ENCODE measurements at places on chromosomes 7 and 10.
A peak's percentile ranks its signal among the peaks of the same experiment; 100 is the strongest.

DNA sequence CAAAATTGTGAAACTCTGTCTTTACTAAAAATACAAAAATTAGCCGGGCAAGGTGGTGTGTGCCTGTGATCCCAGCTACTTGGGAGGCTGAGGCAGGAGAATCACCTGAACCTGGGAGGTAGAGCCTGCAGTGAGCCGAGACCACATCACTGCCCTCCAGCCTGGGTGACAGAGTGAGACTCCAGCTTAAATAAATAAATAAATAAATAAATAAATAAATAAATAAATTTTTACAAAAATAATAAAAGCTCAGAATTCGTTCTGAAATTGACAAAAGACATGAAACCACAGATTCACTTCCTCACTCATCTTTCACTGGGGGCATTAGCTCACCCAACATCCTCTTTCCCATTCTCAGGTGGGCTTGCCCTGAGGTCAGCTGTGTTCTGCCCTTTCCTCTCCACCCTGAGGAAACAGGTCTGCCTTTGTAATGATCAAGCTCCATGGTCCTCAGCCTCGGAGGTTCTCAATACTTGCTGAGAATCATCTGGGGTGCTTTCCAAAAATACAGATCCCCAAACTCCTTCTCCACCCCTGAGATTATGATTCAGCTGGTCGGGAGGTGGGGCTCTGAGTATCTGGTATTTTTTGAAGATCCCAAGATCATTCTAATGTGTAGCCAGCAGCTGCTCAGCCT is 29.2 kb upstream of the APBB1IP start:
- no peak for DNase-seq

GRCh38 chr10:2509081-2509531 is 558.2 kb upstream of the PFKP start:
- no peak for DNase-seq

DNA sequence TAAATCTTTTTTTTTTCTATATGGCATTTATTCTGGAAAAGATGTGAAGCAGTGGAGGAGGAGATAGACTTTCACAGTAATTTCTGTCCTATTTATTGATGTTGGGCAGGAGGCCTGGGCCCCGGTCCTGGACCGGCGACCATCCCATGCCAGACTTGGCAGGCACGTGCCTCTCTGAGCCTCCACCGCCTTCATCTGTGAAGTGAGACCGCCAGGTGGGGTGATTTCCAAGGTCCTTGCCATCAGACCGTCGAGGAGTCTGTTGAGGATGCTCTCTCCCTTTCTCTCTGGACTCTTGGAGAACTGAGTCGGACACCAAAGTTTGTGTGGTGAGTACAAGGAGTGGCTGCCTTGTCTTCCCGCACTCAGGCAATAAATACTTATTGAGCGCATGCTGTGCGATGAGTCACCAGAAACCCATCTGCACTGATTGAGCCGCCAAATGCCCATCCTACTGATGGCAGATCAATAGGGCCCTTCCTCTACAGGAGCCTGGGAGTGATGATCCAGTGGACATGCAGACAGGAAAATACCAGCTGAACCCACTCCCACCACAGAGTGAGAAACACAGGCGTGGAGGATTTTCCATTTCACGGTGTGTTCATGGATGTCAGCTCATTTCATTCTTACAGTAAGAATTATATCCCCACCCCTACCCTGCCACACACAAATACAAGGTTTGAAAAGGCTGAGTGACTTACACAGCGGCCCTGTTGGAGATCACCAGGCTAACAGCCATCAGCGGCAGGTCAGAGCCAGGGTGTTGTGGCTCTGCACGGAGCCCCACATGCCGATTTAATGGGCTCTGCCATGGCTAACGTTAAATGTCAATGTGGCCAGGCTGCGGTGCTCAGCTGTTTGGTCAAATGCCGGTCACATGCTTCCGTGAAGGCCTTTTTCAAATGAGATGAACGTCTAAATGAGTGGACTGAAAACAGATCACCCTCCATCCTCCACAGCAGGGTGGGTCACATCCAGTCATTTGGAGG is 11.5 kb upstream of the PRKAG2 start:
- DNase-seq: no peak

DNA sequence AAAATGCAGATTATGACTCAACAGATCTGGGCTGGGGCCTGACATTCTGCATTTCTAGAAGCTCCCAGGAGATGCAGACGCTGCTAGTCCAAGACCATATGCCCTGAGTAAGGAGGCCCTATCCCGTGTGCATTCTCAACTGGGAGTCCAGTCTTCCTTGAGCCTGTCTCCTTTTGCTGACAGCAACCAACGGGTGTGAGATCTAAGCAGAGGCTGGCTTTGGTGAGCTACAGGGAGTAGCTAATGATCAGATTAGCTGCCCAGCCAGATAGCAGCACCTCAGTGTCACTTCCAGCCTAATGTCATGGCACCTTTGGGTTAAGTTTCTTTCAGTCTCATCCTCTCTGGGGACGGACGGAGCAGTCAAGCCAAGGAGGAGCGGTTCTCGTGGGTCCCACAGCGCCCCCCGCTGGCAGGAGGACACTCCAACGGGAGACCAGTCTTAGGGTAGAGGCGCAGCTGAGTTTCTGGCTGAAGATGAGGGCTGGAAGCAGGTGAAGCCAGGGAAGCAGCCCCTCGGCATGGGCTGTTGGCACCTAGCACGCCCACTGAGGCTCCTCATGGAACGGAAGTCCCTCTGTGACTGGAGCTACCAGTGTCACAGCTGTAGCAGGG is 154.0 kb downstream of the CCDC3 start:
- DNase-seq: no peak

DNA sequence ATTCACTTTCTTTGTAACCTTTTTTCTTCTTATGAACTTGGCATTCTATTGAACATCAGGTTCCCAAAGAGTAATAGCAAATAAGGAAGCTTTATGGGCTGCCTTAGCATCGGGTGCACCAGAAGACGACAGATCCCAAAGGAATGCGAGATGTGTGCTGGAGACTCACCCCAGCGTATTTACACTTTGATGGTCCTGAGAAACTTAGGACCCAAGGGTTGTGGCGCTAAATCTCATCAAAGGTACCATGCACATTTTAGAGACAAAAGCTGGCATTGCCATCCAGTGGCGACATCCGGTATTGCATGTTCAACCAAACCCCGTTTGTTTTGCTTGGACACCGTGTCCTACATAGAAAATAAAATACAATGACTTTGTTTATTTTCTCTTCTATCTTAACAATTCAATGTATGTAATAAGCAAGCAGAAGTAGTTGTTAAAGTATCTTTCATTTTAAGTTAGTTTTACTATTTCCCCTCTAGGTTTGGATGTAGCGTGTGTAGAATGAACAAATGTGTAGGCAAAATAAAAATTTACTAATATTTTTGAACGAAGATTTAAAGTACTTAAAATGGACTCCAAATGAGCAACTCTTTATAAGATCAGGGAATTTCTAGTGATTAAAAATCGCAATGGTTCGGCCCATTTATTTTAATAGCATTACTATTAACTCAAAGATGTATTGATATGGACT is 1154.8 kb downstream of the GATA3 start:
- peak; percentile 62 for DNase-seq

GRCh38 chr7:113137241-113137640 is 18.9 kb upstream of the SMIM30 start:
- no peak for DNase-seq

- DNase-seq: peak; percentile 16
Observed at GRCh38 chr7:40329601-40330153, 194.9 kb downstream of the SUGCT start.

GRCh38 chr10:110360857-110361474 is 56.2 kb upstream of the SMNDC1 start:
- DNase-seq: no peak

GRCh38 chr7:133698127-133698526 is 429.0 kb upstream of the LRGUK start:
- DNase-seq: no peak

DNA sequence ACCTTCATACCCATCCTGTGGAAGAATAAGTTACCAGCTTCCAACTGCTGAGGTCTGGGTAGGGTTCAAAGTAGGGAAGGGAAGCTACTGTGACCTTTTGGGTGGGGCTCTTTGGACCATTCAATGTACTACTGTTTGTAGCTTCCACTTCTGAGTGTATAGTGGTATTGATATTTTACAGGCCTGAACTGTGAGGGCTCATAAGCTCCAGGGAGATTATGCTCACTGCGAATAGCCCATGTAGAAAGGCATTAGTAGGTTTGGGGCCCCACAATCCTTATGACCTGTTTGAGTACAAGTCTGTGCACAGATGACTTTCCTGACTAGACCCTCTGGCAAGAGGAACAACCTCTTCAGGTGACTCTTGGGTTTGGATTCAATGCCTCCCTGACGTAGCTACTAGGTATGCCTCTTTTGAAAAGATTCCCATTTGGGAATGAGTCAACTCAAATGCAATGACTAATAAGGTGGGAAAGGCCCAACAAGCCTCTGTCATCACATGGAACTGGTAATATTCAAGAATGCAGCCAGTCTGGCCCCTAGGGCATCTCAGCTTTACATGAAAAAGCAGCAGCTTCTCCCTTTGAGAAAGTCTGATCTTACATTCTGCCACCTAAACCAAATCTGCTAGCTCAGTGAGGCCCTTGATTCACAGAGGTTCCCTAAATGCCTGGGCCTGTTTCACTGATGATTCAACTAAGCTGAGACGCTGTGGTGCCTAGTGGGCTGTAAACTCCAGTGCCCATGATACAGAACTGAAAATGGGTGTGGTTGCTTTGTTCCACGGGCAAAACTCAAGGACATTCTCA is 79.8 kb downstream of the ABI1 start:
- DNase-seq: peak; percentile 32

- no peak for DNase-seq
Observed at GRCh38 chr7:33642312-33642711, 263.0 kb upstream of the BMPER start.

DNA sequence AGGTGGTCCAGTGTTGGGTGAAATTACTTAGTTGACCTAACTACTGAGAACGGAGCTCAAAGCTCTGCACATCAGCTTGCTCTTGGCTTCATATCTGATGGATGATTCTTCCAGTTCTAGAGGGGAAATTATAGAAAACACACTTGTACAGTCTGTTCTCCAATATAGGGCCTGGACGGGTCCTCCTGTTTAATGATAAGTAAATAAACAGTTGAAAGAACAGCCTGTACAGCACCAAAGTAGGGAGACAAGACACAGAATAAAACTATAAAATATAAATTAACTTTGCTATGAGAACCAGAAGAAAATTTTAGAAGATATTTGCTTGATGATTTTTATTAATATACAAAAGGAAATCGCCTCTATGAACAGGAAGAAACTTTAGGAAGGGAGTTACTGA is 271.7 kb downstream of the STK31 start:
- no peak for DNase-seq

GRCh38 chr10:21980691-21981090 is 22.8 kb downstream of the DNAJC1 start:
- DNase-seq: no peak

GRCh38 chr7:49721441-49721840 is 52.0 kb upstream of the VWC2 start:
- no peak for DNase-seq

DNA sequence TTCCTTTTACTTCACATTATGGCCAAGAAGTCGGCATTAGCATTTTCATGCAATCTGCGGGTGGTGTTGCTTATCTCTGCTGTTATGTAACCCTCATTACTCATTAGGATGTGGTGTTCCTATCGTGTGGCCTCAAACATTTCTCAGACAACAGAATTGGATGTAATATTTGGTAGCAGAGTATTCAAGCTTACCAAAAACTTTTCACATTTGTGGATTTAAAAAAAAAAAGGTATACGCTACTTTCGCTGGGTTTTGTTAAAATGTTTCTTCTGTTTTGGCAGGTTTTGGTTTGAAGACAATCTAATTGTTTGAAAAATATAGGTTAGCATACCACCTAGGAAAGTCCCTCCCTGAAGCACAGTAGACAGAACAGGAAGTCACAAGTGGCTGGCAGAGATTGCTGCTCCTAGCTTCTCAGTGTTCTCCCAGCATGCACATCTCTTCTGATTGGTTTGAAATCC is 128.8 kb downstream of the GATA3 start:
- no peak for DNase-seq

DNA sequence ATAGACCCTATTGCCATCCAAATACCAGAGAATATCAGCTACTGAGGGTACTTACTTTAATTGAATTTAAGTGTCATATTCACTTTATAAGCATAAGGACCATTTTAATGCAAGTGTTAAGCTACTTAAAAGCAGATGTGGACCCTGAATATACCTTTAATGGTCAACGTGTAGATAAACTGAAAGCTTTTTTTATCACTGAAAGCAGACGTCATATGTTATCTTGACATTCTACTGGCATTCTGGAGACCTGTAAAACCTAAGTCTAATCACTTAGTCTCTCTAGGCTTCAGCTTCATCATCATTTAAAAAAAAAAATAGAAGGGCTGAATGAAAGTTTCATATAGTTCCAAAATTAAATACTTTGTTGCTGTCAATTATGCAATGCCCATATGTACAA is 116.5 kb downstream of the ELAPOR2 start:
- no peak for DNase-seq

DNA sequence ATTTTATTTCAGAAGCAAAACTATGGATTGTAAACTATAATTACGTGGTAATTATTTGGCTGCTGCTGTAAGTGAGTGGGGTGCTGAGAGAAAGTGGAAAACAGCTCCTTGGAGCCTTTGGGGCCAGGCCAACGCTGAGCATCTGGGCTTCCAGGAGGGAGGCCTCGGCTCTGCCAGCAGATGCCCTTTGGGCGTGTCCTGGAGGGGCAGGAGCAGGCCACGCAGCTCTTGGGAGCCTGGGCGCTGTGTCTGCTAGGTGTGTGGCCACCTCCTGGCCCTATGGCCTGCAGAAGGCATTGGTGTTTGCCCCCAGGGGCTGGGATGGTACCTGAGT is 423.3 kb downstream of the GLRX3 start:
- no peak for DNase-seq

DNA sequence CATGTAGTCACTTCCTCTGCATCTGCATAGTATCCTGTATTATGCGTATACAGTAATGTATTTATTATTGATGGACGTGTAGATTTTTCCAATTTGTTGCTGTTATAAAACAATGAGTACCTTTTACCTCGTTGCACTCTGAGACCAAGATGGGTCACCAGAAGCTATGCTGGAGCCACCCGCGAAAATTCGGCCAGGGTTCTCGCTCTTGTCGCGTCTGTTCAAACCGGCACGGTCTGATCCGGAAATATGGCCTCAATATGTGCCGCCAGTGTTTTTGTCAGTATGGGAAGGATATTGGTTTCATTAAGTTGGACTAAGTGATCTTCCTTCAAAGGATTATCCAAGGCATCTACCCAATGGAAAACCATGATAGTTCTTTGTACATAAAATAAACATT is 1.0 kb downstream of the PSMC2 start:
- DNase-seq: no peak

DNA sequence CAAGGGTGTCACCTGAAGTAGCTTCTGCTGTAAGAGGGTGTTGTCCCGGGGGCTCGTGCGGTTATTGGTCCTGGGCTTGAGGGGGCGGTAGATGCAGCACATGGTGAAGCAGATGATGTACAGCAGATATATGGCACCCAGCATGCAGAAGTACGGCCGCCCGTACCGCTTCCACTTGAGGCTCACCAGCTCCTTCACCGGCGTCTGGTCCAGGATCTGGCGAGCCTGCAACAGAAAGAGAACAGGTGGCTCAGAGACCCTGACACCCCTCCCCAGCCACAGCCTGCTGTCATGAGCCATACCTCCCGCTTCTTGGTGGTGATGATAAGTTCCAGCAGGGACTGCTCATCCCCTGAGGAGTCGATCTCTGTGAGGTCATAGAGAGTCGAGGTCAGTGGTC is 10.1 kb downstream of the TRPV6 start:
- no peak for DNase-seq

All from memory B cell (primary cell).